ENCODE measurements at places on chromosomes 11 and 22.

- DNase-seq = no peak
Observed at GRCh38 chr22:47566491-47566890, 804.0 kb downstream of the TBC1D22A start.

- DNase-seq = no peak
Observed at GRCh38 chr11:46308631-46309419, 31.4 kb downstream of the CREB3L1 start.

DNA sequence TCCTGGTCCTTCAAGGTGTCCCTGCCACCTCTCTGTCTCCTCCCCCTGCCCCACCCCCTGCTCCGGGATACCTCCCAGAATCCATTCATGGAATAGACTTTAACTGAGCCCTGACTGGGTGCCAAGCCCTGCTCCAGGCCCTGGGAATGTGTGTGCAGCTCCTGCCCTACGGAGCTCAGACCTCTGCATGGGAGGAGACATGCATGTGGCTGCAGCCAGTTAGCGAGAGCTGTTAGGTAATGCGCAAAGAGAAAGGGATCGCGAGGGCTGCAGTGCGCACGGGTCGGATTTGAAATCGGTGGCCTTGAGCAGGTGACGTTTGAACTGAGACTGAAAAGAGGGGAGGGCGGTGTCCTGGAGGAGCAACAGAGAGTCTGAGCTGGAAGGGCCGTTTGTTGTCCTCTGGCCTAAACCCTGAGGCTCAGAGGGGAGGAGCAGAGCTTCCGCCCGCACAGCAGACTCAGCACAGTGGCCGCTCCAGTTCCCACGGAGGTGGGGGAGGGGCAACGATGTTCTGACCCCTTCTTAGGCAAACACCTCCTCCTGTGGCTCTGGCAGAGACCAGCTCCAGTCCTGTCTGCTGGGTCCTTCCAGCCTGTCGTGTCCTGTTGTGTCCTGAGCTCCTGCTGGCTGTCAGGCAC lies 19.8 kb upstream of the LRRC10B start:
- DNase-seq = no peak

DNA sequence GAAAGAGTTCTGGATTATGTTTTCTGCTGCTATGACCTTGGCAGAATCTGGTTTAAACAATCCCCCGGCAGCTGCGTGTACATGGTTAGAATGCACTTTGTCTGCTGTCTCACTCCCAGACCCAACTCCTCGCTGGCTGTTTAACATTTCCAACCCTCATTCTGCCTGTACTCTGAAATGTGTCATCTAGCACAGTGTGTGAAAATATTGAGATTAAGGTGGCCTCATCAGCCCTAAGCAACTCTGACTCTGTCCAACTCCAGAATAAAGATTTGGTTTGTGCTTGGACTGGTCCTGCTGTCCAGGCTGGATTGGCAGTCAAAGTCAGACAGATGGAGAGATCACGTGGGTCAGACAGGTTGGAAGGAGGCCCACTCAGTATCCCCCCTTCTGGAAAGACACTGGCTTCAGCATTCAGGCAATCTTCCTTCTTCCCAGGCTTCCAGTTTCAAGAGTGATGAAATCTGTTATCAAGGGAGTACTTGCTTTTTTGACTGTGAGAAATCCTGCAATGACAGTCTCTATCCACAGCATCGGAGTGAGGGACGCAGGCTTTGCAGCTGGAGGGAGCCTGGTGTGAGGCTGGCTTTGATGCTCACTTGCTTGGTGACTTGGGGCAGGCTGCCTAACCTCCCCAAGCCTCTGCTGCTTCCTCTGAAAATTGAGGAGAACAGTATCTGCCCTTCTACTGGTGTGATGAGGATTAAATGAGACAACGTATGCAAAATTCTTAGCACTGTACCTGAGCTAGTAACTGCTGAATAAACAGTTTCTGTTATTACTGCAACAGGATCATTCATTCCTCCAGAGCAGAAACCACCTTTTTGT lies 29.8 kb downstream of the ABTB2 start:
- DNase-seq = no peak

DNA sequence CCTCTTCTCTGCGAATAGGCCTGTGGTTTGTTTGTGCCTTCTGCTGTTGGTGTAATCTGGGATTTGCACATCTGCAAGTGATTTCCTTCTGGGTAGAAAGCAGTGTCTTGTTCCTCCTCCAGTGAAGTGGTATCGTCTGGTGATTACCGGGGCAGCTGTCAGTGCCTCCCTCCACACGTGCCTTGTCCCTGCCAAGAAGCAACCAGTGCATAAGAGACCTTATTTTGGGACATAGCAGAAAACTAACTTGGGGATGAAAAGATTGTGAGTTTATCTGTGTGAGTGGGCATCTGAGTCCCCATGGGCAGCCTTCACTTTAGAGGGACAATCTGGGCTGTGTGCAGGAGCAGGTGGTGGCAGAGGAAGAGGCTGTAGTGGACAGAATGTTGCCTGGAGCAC lies 71.5 kb upstream of the SORL1-AS1 start:
- DNase-seq = no peak

- no peak for DNase-seq
Observed at GRCh38 chr11:104957280-104957679, 11.1 kb downstream of the CASP4 start.

GRCh38 chr22:48228468-48228867 lies 1466.0 kb downstream of the TBC1D22A start:
- DNase-seq = no peak

GRCh38 chr11:114738954-114739353 lies 60.6 kb downstream of the NXPE2 start:
- DNase-seq = no peak

- DNase-seq = no peak
Observed at GRCh38 chr11:12809864-12810567, 135.8 kb downstream of the TEAD1 start.

DNA sequence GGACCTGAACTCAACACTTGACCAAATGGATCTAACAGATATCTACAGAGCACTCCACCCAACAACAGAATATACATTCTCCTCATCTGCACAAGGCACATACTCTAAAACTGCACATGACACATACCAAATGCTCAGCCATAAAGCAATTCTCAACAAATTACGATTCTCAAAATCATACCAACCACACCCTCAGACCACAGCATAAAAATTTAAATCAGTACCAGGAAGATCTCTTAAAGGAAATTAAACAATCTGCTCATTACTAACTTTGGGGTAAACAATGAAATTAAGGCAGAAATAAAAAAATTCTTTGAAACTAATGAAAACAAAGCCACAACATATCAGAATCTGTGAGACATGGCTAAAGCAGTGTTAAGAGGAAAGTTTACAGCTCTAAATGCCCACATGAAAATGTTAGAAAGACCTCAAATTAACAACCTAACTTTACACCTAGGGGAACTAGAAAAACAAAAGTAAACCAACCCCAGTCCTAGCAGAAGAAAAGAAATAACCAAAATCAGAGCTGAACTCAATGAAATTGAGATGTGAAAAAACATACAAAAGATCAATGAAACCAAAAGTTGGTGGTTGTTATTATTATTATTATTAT lies 37.2 kb downstream of the TMEM123 start:
- no peak for DNase-seq

DNA sequence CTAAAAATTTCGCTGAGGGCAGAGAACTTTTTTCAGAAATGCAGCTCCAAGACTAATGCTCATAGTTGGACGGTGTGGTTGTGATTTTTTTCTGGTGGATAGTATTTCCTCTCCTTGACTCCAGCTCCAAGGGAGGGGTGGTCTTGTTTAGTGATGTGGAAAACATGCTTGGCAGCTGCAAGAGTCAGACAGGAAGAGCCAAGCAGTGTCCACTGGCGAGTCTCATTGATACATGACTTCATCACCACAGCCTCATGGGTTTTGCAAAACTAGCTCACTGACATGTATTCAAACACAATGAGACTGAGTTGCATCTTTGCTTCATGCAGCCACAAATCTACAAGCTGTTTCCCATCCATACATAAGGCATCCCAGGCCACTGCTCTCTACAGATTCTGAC lies 7.3 kb upstream of the KCNJ1 start:
- no peak for DNase-seq

- no peak for DNase-seq
Observed at GRCh38 chr11:101914341-101914737, 471 bp upstream of the CEP126 start.

GRCh38 chr11:128919216-128919615 lies 23.5 kb downstream of the TP53AIP1 start:
- DNase-seq = no peak

DNA sequence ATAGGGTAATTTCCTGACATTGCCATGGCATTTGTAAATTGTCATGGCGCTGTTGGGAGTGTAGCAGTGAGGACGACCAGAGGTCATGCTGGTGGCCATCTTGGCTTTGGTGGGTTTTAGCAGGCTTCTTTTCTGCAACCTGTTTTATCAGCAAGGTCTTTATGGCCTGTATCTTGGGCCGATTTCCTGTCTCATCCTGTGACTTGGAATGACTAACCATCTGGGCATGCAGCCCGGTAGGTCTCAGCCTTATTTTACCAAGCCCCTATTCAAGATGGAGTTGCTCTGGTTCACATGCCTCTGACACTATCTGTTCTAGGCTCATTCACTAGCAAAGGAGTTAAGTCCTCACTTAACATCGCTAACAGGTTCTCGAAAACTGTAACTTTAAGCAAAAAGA lies 1374.2 kb downstream of the FAM181B start:
- no peak for DNase-seq

DNA sequence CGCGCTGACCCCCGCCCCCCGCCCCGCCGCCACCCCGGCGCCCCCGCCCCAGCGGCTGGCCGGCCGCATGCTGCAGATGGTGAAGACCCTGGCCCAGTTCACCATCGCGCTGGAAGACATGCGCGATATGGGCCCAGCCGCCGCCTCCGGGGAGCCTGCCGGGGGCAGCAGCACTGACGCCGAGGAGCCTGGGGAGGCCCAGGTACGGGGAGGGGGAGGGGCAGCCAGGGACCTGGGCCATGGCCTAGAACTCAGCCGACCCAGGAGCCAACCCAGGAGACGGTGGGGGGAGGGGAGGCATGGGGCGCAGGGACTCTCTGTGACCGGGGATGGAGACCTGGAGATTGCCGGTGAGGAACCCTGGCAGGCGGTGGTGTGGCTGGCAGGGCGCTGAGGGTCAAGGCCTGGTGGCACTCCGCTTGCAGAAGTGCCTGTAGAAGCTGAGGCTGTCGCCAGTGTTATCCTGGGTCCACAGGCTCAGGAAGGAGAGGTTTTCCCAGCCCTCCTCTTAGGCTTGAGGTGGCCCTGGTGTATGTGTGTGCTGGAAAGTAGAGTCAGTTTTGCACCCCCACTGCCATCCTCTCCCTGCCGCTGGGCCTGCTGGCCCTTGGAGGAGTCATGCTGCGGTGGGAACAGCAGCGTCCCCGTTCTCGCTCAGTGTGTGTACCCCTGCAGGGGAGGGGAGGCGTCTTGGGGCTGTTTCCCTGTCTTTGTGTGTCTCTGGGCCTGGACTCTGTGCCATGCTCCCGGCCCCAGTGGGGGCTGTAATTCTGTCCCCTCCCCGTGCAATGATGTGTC lies 32.9 kb upstream of the RELT start:
- no peak for DNase-seq

- no peak for DNase-seq
Observed at GRCh38 chr11:65915821-65916251, 3.0 kb downstream of the C11orf68 start.

DNA sequence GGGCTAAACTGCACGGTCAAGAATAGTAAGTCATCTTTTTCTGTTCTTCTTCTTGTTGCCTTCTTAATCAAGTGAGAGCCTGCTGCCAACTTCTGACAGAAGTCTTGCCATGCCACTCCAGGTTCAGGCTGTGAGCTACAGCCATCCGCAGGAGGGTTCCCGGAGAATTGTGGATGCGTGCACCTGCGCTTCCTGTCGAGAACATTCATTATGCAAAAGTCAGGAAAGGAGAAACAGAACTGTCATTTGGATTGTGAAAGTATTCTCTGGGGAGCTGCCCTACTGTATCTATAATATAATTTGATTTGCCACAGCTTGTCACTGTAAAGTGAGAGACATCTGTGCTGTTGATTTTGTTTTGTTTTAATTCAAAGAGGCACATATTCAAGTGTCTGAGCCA lies 12.3 kb downstream of the IL17RA start:
- DNase-seq = no peak

DNA sequence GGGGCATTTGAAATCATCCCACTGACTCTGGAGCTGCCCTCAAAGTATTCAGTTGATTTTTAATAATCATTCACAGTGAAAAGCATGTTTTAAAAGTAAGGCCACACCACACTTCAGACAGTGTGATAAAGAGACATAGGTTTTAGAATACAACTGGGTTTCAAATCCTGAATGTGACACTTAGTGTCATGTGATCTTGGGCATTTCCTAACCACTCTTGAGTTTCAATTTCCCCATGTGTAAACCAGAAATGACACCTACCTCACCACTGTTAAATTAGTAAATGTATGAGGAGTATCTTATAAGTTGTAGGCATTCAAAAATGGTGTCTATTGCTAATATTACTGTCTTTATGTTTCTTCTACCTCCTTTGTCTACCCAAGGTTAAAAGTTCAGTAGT lies 5.4 kb downstream of the TMEM123 start:
- DNase-seq = no peak

DNA sequence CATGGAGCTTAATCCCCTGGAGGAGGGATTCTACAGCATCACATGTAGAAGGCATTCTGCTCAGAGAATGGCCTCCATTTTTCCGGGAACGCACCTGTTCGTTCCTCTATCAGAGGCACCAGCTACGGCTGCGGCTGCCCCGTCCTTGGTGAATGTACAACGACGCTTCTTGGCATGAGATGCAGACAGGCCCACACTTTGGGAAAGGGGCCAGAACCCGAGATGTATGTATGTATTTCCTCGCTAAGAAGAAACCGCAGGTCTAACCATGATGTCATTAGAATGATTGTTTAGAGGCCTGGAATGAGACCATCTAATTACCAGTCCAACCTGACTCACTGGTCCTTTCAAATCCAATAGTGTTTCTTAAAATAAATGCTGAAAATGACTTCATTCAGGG lies 1293.4 kb downstream of the TBC1D22A start:
- no peak for DNase-seq

GRCh38 chr11:107218123-107219013 lies 200.1 kb upstream of the GUCY1A2 start:
- DNase-seq = no peak

GRCh38 chr22:38735126-38735464 lies 20.7 kb downstream of the SUN2 start:
- DNase-seq = no peak

DNA sequence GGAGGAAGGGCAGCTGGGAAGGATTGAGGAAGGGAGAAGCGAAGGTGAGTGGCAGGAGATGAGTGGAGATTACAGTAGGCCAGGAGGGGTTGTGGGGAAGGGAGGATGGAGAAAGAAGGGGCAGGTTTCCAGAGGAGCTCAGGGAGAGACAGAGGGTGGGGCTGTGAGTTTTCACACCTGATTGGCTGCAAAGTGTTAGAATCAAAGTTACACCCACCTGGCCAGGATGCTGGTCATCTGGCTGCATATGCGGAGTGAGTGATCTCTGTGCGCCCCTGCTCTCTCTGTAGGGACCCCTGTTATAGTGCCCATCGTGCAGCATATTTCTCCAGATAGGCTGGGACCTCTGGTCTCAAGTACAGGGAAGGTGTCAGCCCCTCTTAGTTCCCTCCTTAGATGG lies 18.3 kb downstream of the AMPD3 start:
- no peak for DNase-seq
